Activated CD8-positive, alpha-beta memory T cell treated with anti-CD3 and anti-CD28 coated beads, Interleukin-2, amount 50 U/mL, for 48 hours (primary cell): ENCODE measurements at places on chromosomes 5 and 9.

DNA sequence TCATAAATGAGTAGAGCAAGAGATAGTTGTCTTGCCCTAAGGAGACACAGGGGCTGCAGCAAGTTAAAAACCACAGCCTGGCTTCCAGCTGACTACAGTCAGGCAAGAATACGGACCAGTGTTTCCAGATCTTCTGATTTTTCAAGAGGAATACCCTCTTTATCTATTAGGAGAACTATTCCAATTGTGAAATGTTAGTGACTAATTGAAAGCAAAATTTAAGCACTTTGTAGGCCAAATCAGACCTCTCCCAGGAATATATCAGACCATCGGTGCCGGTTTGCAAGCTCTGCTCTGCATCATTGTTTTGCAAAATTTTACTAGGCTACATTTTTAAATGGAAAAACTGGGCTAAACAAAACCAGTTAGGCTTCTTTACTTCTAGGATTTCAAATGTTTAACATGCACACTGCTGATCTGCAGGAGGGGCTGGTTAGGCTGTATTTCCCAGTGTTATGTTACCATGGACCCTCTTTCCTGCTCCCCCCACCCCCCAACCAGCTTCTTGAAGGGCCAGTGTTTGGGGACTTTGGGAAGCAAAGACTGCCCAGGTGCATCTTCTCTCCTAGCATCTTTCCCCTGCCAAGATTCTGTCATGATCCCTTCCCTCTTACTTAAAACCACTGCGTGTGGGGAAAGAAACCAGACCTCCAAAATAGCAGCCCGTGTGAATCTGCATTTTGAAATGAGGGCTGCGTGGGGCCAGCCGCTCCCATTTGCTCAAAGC, 1.1 kb upstream of the ARSI start:
- DNase-seq = no peak

DNA sequence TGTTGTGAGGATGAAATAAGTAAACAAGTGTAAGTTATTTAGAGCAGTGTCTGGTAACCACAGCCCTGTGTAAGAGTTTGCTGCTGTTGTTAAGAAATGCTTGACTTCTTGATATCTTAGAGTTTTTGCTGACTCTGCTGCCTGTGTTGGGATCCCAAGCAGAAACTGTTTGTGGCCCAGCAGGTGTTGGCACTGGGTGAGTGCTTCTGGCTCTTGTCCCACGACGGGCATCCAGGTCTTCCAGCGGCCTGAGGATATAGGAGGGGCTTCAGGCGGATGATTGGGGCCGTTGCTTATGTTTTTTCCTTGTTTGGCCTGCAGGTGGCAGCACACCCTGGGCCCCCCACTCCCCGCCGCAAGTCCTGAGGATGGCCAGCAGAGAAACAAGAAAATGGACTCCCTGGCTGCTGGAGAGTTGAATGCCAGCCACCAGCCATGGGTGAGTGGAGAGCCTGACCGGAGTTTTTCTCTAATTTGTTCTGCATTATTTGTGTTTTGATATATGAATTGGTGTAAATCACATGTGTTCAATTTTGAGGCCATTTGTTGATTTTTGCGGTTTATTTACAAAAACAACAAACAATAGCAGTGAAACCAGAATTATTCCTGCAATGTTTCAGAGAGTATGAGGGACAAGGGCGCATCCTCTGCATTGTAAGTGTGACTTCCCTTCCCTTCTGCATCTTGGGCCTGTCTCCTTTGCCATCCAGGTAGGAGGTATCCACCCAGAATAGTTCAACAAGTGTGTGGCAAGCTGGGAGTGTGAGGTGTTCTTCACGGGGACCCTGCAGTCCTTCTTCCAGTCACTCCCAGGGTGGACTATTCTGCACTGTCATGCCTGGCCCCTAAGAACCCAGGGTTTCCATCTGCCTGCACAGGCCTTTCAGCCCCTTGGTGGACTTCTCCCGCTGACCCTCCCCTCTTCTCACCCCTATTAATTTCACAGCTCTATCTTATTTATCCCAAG, 50.3 kb downstream of the SLC22A5 start:
- peak; percentile 83 for DNase-seq

GRCh38 chr9:129716091-129716490, 36.8 kb downstream of the PTGES start:
- no peak for DNase-seq

DNA sequence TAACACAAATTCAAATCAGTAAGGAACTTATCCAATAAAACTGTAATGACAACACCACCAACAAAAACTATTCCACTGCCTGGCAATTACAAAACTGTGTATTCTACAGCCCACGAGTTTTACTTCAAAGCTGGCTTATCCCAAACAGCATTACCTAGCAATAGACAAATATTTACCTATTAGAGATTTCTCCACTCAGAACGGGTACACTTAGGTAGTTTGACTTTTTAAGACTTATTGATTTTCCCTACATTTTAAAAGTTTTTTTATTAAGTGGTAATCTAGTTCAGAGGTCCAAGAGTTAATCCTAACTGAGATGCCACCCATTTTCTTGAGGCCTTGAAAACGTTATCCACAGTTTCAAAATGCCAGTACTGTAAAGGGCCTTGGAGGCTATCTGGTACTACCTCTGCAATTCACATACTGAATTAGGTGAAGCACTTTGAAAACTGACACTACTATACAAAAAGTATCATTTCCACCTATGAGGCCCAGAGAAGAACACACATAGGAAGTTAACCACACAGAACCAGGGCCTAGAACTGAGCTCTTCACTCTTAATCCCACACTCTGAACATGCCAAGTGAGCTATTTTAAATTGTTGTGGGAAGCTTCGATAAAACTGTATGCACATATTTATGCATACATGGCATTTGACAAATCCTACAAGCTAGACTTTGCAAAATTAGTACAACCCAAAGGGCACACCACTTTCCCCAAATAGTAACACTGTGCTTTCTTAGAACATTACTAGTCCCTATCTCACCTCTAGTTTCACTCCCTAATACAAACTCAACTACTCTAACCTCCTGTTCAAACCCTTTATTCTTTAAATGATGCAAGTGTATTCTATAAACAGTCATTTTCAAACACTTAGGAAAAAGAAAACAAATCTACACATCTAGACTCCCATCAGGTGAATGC, 2.1 kb downstream of the NADK2 start:
- DNase-seq = no peak

GRCh38 chr5:130171699-130172098, 267.4 kb downstream of the CHSY3 start:
- no peak for DNase-seq

DNA sequence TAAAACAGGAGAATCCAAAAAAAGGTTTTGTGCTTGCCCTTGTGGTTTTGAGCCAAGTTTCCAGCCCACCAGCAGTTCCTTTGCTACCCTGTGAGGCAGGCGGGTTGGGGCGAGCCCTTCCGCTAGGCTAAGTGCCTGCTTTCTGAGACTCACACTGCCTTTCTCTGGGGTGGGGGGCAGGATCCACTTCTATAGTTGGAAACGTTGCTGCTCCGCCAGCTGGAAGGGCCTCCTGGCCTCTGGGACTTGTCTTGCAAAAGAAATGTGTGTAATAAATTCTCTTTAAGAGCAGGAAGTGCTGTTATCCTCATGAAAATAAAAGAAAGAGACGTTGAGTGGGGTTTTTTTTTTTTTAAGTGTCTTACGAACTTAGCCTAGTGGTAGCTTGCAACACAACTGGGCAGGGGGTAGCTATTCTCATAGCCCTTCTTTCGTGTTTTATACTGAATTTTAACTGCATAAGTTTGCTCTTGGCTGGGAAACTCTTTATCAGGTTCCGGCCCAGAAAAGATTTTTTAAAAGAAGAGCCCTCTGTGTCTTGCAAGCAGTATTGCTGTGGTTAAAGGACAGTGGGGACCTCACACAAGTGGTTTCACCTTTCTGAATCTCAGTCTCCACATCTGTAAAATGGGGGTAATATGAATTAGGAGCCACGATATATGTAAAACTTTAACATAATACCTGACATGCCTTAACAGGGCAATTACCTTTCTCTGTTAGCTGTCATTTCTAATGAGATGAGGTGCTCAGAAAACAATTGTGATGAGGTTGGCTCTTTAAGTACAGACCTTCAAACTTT, 19.8 kb downstream of the JADE2 start:
- peak; percentile 64 for DNase-seq

GRCh38 chr9:72188232-72188631, 39.0 kb downstream of the GDA start:
- no peak for DNase-seq

- DNase-seq = peak; percentile 79
These were observed 1.5 kb downstream of the PRRC2B start for GRCh38 chr9:131395157-131396098.

GRCh38 chr5:142753116-142753631, 17.0 kb upstream of the ARHGAP26 start:
- no peak for DNase-seq

DNA sequence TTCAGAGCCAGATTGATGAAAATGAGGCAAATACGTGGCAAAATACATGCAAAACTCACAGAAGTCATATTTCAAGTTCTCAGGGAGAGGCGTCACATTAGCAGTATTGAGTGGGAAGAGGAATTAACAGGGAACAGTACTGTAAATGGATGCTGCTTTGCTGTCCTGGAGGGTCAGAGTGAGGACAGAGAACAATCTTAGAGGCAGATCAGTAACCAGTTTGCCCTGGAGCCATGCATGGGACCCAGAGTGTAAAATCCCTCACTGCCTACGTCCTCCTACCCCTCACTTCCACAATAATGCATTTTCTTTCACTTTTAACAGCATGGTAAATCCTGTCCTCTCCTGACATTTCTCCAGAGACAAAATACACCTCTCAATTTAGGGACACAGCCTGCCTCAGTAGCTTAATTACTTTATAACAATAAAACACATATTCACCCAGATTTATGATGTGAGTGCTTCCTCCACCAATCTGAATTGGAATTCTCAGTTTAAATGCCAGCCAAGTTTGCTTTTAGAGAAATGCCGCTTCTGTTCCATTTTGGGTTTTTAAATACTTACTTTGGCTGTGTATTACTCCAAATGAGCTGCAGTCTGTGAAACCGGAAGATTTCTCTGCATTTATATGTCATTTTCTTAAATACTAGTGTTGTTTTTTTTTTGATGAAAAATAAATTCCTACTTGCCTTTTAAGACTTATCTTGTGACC, 70.0 kb downstream of the LMNB1 start:
- DNase-seq = no peak

GRCh38 chr5:14611737-14612136, 30.1 kb downstream of the OTULINL start:
- DNase-seq = no peak

DNA sequence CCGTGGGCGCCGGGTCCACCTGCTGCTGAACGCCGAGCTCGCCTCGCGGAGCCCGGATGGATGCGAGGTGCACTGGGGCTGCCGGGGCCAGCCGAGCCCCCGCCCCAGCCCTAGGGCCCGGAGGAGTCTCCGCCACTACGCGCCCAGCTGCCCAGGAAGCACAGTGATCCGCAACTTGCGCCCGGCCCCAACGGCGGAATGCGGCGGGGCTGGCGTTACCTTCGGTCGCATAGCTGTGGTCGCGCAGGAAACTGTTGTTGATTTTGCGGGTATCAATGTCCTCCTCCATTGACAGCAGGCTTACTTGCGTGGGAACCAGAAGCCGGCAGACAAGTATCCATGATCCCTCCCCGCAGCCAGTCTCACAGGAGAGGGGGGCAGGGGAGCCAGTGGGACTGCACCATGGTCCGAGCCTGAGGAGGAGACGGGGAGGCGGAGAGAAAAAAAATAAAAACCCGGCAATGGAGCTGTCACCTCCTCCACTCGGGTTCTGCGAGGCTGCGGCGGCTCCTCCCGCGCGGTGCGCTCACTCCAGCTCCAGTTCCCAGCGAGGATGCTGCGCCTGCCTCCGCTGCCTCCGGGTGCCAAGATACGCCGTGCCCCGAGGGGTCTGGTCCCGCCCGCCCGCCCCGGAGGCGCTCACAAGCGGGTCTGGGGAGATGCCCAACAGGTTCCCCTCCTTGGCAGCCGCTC, 628 bp downstream of the PPP2R2B start:
- peak; percentile 59 for DNase-seq

GRCh38 chr9:4690144-4690543, 10.8 kb downstream of the CDC37L1 start:
- no peak for DNase-seq

- DNase-seq = no peak
These were observed 120.0 kb upstream of the ACOT12 start for GRCh38 chr5:81513982-81514381.

GRCh38 chr9:114031948-114032840, 45.9 kb downstream of the AMBP start:
- peak; percentile 38 for DNase-seq

DNA sequence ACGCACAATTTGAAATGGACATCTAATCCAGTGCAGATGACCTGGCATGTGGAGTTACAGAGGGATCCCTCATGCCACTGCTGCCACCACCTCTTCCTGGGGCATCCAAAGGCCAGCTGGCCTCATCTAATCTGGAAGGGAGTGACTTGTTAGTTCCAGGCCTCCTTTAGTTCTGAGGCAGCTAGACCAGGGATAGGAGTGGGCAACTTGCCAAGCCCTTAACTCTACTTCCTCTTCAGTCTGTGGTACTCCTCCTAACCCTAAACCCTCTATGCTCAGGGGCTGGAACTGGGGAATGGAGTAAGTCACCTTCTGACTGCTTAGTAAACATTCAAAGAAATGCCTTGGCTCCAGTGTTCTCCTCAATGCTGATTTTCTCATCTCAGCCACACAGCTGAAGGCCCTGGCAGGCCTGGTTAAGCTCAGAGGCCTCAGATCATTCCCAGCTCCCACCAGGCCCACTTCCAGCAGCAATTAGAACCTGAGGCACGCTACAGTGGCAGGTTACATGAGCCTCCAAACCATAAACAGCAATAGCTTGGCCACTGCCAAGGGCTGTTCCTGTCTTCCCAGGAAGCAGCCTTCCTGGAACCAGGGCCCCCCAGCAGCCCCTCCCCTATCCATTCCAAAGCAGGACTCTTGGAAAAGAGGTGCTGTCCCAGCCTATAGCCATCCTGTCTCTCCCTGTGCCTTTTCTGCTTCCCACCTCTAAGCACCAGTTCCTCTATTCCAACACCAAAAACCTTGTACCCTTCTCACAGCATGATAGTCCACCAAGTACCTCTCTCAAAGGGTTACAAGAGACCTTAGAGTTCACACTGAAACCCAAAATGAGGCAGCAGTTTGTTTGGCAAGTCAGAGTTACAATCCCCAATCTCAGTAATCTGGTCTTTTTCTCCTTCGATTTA, 2.0 kb downstream of the EIF4EBP3 start:
- peak; percentile 51 for DNase-seq

DNA sequence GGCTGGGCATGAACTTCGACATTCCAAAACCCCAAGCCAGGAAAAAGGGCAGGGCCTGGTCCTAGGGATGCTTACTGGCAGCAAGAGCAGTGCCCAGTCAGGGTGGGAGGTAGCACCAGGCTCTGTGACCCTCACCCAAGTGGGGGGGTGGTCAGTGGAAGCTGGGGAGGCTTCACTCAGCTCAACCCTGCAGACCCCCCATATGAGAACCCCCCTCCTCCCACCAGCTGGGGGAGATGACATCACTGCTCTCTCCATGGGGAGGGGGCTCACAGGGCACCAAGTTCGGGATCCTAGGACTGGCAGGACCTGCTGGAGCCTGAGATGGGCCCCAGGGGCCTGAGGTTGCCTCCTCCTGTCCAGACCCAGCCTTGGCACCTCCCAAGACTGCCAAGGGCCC, 4.7 kb downstream of the DNLZ start:
- no peak for DNase-seq
